ENCODE measurements at places on chromosomes 7 and 10.

DNA sequence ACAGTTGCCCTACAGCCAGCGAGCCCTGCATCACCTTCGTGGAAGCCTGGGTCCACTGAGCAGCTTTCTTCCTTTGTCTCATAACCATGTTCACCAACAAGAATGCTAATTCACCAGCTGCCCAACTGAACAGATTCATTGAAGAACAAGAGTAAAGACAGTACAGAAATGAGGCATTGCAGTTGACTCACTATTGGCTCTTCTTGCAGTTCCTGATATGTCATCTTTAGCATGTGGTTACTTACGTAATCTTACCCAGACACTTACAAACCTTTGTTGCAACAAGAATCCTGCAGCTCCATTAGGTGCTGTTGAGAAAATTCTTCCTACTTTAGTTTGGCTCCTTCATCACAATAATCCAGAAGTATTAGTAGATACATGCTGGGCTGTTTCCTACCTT, 174.0 kb upstream of the TPK1 start:
- no peak for DNase-seq

GRCh38 chr10:103763374-103764202, 91.8 kb downstream of the SH3PXD2A start:
- DNase-seq: peak; percentile 18

- no peak for DNase-seq
Observed at GRCh38 chr10:52284416-52285013, 29.6 kb upstream of the DKK1 start.

GRCh38 chr10:94858005-94858404, 80.5 kb upstream of the CYP2C9 start:
- DNase-seq: no peak

DNA sequence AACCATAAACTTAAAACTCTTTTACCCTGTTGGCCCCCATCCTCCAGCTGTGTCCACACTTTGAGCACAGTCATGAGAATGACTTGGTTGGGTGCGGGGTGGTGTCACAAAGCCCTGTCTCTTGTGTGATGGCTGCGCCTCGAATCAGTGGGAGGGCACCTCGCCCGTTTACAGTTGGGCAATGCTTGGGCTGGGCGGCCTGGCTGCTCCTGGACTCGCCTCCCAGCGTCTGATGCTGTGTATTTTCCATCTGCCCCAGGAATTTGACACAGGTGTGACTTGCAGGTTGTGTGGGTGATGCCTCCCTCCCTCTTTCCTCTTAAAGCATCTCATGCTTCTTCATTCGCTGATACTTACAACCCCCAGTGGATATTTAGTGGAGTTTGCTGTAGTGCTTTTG, 33.7 kb downstream of the CHST12 start:
- DNase-seq: no peak

GRCh38 chr7:68304536-68304935, 1293.7 kb upstream of the AUTS2 start:
- no peak for DNase-seq

GRCh38 chr7:157782041-157782440, 445.2 kb downstream of the DNAJB6 start:
- DNase-seq: no peak

GRCh38 chr7:22896917-22897316, 74.3 kb upstream of the TOMM7 start:
- no peak for DNase-seq

DNA sequence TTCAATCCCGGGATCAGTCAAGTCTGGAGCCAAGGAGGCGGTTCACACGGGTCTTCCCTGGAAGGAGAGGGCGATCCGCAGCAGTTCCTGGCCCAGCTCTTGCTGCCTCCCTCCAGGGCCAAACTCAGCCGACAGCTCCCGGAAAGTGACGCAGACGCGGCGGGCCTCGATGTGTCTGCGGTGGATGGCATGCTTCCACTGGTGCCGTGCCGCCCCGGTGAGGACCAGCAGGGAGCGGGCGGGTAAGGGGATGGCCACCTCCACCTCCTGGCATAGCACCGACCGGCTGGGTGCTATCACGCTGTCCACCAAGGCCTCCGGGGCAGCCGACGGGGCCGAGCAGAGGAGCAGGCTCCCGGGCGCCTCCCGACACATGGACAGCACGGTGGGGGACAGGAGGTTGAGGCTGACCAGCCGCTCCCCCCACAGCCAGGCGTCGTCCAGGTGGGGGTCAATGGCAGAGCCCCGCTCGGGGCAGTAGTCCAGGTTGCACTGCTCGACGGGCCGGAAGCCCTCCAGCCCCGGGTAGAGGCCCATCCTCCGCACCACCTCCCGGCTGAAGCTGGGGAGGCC, 7.2 kb downstream of the ALKBH4 start:
- no peak for DNase-seq

- DNase-seq: no peak
Observed at GRCh38 chr10:70537398-70538194, 59.0 kb downstream of the PALD1 start.

GRCh38 chr7:20340839-20341238, 10.1 kb downstream of the ITGB8 start:
- no peak for DNase-seq

GRCh38 chr7:70726951-70727378, 405.0 kb upstream of the GALNT17 start:
- DNase-seq: no peak

DNA sequence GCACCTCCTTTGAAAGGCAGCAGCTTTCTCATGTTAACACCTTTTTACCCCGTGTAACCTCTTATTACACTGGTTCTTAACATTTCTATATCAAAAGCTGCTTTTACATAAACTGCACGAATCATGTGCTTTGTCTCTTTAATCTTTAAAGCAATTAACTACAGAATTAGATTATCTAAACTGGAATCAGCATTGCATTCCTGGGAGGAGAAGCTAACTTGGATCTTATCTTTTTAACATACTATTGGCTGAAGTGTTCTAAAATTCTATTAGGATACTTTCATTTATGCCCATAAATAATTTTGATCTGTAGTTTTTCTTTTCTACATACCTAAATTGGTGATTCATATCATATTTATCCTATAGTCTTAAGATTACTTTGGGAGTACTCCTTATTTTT, 428.4 kb upstream of the IGFBP3 start:
- DNase-seq: no peak

DNA sequence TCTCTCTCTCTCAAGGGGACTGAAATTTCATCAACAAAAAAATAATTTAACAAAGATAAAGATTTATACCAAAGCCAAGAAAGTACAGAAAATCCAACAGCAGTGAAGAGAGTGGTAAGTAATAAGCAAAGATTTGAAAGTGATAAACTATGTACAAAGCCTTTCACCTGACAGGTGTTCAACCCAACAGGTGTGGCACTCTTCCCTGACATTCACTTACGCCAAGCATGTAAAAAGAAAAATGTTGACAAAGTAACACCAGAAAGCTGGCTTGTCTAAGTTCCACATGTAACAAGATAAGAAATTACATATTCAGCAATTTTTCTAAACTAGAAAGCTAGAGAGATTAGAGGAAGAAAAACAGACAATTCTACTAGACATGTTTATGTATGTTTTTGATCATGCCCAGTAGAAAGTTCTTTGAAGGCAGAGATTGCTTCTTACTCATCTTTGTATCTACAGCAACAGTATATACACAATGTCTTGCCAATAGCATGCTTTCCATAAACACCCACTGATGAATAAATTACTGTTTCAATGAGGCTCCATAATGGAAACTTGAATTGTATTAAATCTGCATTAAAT, 468.5 kb downstream of the PARD3 start:
- no peak for DNase-seq

DNA sequence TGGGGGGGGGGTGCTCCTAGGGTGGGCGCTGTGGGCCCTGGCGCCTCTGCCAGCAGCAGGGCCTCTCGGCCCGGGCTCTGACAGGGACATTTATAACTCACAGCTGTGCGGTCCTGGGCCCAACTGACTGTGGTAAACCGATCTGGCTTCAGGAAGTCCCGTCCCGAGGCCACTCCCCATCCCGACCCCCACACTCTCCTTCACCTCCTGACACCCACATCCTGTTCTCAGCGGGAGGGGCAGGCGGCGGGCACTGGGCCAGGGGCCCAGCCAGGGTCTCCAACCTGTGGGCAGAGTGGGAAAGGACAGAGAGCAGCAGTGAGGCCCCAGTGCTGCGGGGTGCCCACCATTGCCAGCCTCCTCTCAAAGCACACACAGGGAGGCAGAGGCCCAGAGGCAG, 69.1 kb downstream of the ZMIZ1 start:
- DNase-seq: no peak

DNA sequence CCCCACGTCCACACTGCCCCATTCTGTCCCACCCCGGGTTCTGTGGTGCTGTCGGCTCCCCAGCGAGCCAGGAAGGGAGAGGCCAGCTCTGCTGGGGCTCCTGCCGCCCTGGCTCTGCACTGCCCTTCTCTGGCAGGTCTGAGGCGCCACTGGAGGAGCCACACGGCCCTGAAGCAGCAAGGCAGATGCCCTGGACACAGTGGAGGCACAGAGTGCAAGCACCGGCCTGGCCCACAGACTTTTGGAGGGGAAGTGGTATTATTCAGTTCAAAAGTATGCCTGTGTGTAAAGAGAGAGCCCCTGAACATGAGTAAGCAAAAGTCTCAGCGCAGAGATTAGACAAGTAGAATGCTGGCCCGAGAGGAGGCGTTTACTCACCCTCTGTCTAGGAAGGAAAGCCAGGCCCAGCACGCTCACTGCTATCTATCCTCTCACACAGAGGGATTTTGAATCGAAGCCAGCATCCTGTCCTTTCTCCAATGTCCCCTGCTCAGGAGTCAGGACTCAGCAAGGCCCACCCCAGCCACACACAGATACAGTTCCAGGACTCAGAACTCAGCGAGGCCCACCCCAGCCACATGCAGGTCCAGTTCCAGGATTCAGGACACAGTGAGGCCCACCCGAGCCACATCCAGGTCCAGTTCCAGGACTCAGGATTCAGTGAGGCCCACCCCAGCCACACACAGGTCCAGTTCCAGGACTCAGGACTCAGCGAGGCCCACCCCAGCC, 115.0 kb downstream of the EGFR start:
- DNase-seq: no peak

GRCh38 chr10:87618566-87619423, 40.9 kb upstream of the PAPSS2 start:
- DNase-seq: no peak

GRCh38 chr10:26799342-26799741, 61.4 kb downstream of the ABI1 start:
- DNase-seq: no peak

DNA sequence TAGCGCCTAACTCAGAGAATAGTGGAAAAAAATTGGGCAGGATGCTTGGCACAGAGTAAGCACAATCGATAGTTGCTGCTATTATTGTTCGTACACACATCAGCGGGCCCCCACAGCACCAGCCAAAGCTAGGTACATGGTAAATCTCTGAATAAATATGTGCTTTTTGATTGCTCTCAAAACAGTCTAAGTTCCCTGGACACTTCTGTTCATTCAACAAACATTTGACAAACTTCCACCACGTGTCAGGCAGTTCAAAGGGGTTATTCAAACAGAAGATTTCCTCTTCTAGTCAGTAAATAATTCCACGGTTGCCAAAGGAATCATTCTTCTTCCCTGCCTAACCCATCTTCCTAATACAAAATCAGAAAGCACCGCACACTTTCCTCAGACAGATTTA, 150.8 kb downstream of the DGKI start:
- no peak for DNase-seq

GRCh38 chr7:140564643-140565042, 76.0 kb downstream of the DENND2A start:
- DNase-seq: no peak

DNA sequence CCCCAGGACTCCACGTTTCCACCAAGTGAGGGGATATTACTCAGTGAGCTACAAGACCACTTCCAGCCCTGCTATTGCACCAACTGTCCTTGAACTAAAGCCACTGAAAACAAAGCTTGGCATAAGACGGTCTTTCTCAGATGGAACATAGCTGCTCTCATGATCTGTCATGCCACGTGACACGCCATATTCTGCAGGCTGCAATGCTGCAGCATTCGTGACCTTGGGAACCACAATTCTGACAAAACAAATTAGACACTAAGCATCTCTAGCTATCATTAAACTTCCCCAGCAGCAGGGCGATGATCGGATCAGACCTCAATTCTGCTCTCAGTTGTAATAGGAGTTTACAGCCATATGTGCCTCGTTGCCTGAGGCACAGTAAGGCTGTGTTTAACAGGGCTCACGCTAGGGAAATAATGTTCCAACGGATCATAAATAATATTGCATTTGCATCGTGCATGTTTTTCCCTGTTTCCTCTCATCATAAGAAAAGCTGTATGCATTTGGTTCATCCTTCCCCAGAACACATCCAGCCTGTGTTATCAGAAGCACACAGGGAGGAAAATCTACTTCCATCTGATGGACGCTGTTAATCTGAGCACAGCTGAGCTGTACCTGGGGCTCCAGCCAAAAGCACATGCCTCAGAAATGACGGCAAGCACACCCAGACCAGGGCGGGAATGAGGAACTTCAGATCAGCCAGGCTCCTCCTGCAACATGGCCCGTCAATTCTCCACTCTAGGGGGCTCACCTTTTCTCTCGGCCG, 38.6 kb upstream of the CNPY1 start:
- no peak for DNase-seq

Measured in stimulated activated naive CD4-positive, alpha-beta T cell (primary cell).